ENCODE measurements at places on chromosomes 7 and 10. TPM values are rescaled to one million over a fixed set of nuclear protein-coding genes. Genes with fewer than 3 reads are reported as not detected.

DNA sequence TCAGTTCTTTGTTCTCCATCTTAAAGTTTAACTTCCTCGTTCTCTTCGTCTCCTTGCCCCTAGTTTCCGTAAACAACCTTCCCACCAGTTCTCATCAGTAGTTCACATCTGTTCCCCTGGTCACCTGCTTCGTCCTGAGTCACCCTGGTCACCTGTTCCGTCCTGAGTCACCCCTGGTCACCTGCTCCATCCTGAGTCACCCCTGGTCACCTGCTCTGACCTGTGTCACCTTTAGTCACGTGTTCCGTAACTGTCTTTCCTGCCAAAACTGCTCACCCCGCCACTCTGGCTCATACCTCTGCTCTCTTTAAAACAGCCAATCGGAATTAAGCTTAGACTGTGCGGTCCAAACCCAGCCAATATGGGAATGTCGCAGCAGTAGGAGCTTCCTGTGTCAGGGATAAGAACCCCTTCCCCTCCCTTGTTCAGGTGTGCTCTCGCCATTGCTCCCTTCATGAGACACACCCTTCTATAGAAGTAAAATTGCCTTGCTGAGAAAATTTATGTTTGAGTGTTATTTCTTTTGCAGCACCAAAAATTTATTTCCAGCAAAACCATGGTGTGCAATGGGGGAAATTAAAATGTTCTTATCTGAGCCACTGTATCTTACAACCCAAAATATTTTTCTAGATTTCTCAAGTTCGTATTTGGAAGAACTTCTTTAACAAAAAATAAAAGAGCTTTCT lies 112.2 kb downstream of the VIM start:
- peak; percentile 24 for DNase-seq

DNA sequence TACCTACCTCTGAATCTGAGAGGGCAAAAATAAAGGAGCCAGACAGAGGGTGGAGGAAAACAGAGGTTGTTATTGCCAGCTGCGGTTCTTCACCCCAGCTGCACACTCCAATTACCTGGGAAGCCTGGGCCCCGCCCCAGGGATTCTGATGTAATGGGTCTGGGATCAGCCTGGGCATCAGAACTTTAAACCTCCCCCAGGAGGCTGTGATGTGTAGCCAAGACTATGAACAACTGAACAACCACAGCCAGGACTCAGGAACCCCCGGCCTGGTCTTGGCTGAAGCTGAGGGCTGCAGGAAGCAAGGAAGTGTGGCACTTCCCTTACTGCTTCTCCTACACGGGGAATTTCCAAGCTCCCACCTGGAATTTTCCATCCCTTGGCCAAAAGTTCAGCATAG lies 89.3 kb downstream of the HIP1 start:
- DNase-seq: peak; percentile 77

DNA sequence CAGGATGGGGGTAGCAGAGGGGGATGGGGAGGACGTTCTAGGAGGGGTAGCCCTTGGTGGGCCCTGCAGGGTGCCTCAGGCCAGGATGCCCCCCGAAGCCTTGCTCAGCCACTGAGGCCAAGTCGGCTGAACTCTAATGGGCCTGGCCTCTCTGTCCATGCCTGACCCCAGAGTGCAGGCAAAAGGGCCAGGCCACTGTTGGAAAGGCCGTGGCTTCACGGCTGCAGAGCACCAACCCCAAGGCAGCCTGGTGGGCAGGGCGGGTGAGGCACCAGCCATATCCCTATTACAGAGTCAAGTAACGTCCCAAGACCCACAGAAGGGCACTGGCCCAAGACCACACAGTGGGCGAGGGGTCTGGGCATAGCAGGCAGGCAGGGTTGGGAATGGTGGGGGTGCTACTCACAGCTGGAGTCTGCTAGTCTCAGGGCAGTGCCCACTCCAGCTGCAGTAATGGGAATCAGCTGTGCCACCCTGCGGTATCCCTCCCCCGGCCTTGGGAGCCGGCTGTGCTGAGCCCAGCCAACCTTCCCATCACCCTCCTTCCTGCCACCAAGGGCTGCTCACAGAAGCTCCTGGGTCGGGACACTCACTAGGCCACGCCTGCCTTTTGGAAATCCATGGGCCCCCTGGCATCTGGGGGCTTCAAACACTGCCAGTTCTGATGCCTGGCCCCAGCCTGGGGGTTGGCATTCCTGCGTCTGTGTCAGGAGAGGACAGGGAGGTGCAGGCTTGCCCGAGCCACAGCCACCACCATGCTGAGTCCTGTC lies 4.0 kb upstream of the LFNG start:
- DNase-seq: no peak

- no peak for DNase-seq
Measured at GRCh38 chr10:20995123-20995987, 98.2 kb upstream of the NEBL start.

DNA sequence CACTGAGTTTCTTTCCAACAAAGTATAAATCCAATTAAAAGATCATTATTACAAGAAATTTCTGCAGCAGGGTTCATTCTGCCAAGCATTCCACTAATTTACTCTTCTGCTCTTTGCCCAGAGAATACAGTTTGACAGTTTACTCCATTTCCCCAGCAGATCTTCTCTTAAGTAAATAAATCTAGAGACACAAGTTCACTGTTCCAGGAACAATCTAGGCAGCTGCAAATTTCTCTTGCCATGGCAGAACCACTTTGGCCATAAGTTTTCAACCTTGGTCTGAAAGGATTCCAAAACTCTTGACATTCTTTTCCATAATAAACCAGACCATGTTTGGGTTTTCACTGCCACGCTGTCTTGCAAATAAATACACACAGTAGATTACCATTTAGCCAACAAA lies 11.5 kb downstream of the RGS10 start:
- no peak for DNase-seq

DNA sequence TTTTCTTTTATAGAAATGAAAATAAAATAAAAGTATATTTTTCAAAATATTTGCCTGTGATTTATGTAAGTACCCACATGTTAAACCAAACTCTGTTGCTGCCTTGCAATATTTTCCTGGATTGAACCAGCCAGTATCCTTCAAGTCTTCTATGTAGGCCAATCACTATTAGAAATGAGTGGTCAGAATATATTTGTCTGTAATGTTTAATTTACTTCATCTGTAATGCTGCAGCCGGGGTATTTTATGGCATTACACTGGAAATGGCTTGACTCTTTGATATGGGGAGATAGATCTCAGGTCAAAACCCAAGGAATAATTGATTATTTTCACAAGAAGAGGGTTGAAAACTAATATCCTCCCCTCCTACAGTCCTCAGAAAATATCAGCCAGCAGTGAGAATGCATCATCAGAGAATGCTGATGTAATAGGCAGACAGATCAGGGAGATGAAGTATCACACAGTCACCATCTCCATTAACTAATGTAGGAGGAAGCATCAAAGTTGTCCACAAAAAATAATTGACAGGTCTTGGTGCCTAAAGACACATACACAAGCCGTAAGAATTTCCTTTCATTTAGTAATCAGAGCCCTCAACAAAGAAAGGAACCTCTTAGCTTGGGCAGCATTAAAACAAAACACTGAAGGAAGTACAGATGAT lies 82.5 kb downstream of the VWDE start:
- DNase-seq: no peak

DNA sequence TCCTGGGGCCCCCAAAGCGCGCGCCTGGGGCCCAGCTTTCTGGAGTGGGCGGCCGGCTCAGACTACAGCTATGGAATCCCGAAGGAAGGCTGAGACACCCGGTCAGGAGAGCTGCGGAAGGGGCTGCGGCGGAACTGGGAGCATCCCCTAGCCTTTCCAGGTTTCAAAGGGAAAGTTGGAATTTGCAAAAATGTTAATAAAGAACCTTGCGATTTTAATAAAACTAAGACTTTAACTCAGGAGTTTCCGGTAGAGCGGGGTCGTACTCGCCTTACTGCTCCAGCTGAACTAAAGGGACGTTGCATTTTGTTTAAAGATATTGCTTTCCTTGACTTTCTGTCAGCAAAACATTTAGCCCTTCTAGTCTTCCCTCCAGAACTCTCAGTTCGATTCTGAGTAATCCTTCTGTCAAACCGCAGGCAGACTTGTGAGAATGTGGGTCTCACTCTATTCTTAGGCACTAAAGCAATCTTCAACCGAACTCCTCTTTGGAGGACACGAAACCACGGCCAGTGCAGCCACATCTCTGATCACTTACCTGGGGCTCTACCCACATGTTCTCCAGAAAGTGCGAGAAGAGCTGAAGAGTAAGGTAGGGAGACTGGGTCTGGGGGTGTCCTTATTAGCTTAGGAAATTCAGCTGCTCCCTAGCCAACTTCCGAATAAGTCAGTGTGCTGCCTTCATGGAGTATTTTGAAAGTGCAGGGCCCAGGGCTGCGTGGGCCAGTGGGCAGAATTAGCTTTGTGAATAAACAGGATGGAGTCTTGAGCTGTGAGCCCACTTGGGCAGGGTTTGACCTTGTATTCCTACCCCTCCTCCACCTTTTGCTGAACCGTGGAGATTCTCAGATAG lies 1.9 kb downstream of the CYP26A1 start:
- no peak for DNase-seq

DNA sequence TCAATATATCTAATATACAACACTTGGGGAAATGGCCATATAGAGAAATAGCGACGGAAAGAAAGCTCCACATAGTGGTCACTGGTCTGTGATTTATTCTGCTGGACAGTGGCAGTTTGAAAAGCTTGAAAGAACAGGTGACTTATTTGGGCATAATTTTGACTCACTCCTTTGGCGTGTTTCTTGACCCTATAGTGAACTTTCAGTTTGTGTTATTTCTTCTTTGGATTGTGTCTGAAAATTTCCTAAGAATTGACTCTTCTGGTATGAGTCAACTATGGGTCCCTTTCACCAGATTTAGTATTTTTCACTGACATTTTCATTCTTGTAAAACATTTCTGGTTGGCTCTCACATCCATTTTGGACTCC lies 25.8 kb upstream of the IMMP2L start:
- peak; percentile 15 for DNase-seq

- DNase-seq: peak; percentile 69
Measured at GRCh38 chr10:91163269-91163868, 57.1 kb upstream of the PCGF5 start.

GRCh38 chr10:85145966-85146365 lies 817.6 kb downstream of the CCSER2 start:
- DNase-seq: no peak

DNA sequence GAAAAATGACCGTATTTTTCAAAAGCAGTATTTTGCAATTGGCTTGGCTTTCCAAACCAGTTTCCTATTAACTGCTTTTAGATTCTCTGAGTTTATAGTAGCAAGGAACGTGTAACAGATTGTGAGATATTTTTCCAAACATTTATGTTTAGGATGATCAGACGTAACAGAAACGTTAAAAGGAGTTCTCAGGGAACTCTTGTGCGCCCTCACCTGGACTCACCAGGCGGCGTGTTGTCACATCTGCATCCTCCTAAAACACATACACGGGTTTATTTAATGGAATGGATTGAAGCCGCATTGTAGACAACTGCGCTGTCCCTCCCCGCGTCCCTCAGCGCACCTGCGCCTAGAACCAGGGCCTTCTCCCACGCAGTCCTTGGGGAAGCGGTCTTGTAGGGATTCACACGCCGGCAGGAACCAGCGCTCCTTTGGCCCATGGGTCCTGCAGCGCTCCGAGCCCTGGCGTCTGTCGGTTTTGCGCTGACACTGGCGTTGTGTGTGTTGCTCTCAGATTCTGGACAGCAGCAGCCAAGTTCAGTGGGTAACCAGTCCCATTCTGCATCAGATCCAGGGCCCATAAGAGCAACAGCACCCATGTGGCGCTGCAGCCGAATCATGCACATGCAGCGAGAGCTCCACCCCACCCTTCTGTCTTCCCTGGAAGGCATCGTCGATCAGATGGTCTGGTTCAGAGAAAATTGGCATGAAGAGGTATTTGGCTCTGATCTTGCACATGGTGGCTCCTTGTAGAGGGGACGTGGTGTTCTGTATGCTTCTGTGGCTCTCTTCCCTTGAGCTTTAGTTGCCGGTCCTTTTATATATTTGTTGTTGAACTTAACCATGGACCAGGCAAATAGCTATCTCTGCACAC lies 114.9 kb downstream of the TRRAP start:
- no peak for DNase-seq

GRCh38 chr10:44357023-44357540 lies 27.8 kb downstream of the CXCL12 start:
- no peak for DNase-seq

DNA sequence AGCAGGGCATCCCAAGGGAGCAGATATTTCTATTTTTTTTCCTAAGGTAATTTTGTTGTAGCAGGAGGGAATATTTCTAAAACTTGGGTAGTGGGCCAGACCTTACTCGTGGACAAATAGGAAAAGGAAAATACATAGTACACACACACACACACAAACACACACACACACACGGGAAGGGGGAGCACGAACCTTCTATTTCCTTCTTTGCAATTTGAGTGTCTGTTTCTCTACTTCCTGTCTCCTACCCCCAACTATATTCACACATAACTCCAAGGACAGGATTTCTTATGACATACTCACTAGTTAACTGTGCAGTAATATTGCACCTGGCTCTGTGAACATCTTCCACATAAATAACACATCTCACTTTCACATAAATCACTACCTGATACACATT lies 4.4 kb downstream of the LDB1 start:
- DNase-seq: no peak

DNA sequence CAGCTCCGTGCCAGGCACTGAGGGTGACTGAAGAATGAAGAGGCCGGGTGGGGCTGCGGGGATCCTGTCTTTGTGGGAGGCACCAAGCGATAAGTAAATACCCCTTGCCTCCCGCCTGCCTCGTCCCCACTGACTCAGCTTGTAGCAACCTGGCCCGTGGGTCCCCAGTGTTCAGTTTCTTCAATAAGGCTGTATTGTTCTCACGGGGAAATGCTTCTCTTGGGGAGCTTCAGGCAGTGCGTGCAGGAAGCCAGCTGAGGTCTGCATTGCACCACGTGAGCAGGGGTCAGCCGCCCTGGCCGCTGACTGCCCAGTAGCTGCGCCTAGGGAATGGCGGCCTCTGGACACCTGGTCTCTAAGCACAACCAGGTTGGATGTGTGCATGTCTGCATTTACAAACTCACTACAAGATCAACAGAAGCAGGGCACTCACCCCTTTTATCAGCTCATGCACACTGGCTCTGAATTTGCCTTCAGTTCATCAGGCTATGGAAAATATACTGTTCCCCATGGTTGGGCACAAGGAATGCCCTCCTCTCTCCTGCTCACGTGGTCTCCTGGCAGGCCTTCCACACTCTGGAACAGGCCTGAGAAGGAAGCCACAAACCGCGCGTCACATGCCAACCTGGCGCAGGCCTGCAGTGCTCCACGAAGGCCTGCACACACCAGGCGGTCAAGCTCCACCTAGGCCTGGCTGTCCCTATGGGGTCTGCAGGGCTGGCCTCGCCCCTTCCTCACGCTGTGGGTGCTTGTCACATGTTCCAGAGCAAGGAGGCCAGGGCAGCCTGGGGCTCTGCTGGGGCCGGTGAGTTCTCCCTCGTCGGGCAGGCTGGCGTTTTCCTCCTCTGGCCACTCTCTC lies 135.7 kb upstream of the RNF32 start:
- peak; percentile 86 for DNase-seq

GRCh38 chr7:139889186-139889871 lies 60.3 kb downstream of the TBXAS1 start:
- peak; percentile 41 for DNase-seq

GRCh38 chr7:122597277-122597676 lies 101.6 kb downstream of the RNF133 start:
- no peak for DNase-seq

Gene CPA1
- not detected for total RNA-seq

Gene PDGFA
- 25.8 TPM for total RNA-seq

Gene GPR15LG
- not detected for total RNA-seq

Gene HTR5A
- not detected for total RNA-seq

Gene NKX6-2
- not detected for total RNA-seq

Gene MMD2
- total RNA-seq: not detected

Gene JCAD
- total RNA-seq: 23.5 TPM

Gene TWIST1
- not detected for total RNA-seq

Gene SFRP4
- total RNA-seq: 19.4 TPM

Gene TAS2R3
- not detected for total RNA-seq

Gene RBP4
- total RNA-seq: not detected

Gene GFRA1
- total RNA-seq: 8.2 TPM
